Fibroblast of pulmonary artery (primary cell): ENCODE measurements at places on chromosomes 6 and 20.

GRCh38 chr6:42511803-42512422 lies 51.9 kb upstream of the UBR2 start:
- DNase-seq, result peak; percentile 33

GRCh38 chr20:3164043-3164762 lies 4.5 kb upstream of the FASTKD5 start:
- no peak for DNase-seq

DNA sequence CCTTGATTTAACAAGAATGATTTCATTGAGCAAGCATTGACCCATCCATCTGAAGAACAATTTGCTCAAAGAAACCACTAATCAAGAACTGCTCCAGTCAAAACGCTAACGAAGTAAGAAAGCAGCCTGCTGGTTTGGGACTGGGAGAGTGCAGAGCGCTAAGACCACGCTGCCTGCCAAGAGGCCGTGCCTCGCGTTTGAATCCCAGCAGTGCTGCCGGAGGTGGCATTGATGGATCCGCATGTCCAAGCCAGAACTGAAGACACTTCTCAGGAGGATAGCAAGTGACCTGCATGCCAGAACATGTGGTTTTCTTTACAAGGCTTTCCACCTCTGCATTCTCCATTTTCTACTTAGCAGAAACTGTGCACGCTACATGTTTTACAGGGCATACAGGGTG lies 105.2 kb upstream of the FOXC1 start:
- DNase-seq, result no peak

DNA sequence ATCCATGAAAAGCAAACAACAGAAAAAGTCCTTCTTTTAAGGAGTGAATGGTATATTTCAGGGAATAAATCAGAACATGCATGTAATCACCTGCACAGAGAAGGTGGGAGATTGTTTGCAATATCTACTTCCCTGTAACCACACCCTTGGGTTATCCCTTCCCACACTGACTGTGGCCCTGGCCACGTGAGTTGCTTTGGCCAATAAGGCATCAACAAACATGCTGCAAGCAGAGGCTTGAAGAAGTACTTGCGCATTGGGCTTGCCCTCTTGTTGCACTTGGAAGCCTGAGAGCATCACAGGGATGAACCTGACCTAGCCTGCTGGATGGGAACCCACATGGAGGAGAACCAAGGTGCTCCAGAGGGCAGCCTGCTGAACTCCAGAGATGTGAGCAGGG lies 208.5 kb downstream of the PTPRT start:
- DNase-seq, result no peak
